ENCODE measurements at places on chromosomes 7 and 10.
A peak's percentile ranks its signal among the peaks of the same experiment; 100 is the strongest.

DNA sequence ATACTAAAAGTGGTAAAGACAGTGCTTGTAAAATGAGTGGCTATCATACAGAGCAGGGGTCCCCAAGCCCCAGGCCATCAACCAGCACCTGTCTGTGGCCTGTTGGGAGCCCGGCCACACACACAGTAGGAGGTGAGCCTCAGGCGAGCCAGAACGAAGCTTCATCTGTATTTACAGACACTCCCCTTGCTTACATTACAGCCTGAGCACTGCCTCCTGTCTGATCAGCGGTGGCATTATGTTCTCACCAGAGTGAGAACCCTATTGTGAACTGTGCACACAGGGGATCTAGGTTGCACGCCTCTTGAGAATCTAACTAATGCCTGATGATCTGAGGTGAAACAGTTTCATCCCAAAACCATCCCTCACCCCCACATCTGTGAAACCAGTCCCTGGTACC lies 58.7 kb downstream of the ITGA8 start:
- no peak for DNase-seq

- no peak for DNase-seq
Measured at GRCh38 chr7:33639552-33640197, 265.7 kb upstream of the BMPER start.

DNA sequence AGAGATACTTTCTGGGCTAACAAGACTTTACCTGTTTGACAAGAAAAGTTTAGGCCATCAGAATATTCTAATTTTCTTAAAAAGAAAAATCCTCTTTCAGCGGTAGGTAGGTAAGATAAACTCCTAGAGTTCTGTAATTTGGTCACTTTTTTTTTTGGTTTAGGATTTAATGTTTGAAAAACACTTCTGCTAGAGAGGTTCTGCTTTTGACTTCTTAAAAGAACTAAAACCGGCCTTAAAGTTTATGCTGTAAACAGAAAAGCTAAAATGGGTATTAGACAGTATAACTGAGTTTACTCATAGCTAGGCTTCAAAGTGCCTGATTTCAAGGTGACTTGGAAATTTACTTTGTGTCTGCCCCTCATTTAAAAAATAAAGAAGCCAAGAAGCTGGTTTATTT lies 21.7 kb upstream of the KMT2E start:
- DNase-seq = no peak

DNA sequence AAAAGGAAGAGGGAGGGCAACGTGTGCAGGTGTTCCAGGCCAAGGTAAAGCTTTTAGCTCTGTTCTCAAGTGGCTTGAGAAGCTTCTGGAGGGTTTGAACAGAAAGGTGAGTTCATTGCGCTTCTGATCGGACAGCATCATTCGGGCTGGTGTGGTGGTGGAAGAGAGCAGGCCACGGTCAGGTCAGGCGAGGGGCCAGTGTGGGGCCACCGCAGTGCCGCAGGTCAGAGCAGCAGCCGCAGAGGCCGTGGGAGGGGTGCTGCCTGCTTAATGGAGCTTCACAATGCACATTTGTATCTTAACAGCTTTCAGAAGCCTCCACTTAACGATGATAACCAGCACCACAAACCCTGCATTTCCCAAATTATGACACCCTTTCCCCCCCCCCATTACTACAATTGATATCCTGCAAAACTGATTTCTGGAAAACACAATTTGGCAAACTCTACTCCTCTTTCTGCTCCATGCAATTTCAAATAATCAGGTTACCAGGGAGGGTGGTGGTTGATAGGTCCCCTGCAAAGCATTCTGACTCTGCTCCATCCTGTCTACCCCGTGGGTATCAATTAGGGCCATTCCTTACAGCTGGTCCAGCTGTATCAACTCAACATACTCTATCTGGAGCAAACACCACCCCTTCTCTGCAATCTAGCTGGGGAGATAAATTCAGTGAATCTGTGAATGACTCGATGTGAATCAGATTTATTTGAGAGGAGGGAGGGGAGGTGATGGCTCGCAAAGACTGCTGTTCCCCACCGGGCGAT lies 162.9 kb downstream of the ACTR3B start:
- no peak for DNase-seq

GRCh38 chr10:109875151-109875568 lies 48.2 kb downstream of the XPNPEP1 start:
- no peak for DNase-seq

DNA sequence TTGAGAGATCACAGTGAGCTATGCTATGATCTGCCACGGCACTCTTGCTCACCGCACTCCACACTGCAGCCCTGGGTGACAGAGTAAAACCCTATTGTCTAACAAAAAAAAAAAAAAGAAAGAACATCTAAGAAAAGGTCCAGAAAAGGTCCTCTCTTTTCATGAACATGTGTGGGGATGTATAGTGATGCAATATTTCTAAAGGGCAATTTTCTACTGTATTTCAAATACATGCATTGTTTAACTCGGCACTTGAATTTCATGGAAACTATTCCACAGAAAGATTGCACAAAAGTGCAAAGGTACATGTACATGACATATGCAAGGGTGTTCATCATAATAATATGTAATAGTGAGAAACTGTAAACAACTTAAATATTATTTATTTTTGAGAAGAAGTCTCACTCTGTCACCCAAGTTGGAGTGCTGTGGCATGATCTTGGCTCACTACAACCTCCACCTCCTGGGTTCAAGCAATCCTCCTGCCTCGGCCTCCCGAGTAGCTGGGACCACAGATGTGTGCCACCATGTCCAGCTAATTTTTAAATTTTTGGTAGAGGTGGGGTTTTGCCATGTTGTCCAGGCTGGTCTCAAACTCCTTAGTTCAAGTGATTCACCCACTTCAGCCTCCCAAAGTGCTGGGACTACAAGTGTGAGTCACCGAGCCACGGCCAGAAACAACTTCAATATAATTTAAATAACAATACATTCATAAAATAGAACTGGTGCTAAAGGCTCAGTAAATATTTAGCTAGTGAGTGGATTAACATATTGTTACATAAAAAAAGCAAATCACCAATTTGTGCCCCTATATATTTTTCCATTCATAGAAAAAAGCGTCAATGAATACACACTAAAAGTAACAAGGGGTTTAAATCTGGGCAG lies 1.3 kb upstream of the PPRC1 start:
- DNase-seq = no peak

DNA sequence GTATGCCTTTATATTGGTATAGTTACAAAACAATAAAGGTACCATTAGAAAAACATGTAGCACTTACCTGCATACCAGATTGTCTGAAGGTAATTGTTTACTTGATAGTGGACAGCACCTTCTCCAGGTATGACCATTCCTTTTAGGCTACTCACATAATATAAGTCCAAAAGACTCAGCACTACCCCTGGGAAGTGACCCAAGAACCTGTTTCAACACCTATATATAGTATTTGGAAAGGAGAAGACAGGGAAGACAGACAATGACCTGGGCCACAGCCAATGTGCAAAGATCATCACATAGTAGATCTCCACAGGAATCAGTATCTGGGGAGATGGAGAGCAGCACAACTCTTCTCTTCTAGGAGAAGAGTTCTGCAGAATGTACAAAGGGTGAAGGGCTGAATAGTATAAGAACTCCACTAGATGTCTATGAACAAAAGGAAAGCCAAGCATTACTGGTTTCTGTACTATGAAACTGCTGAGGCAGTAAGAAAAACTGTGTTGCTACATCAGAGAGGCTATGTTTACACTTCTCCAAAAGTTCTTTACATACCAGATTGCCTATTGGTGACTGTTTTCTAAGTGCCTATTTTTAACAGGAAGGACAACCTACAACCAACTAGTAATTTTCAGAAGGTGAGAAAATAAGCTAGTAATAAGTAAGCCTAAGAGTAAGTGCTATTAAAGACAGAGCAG lies 159.2 kb downstream of the BTAF1 start:
- no peak for DNase-seq

DNA sequence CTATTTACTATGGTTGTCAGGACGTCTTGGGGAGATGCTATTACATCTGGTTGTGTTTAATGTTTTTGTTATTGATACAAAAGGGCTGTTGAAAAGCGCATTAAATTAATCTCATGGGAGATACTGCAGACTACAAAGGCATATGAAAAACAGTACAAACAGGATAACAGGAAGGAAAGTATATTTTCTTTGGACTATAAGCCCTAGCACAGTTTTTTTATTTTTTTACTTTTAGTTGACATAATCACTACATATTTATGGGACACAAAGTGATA lies 341.3 kb downstream of the ARL4A start:
- no peak for DNase-seq

GRCh38 chr10:28250782-28251181 lies 52.1 kb downstream of the MPP7 start:
- no peak for DNase-seq

GRCh38 chr7:2488272-2488645 lies 12.1 kb upstream of the GRIFIN start:
- no peak for DNase-seq

DNA sequence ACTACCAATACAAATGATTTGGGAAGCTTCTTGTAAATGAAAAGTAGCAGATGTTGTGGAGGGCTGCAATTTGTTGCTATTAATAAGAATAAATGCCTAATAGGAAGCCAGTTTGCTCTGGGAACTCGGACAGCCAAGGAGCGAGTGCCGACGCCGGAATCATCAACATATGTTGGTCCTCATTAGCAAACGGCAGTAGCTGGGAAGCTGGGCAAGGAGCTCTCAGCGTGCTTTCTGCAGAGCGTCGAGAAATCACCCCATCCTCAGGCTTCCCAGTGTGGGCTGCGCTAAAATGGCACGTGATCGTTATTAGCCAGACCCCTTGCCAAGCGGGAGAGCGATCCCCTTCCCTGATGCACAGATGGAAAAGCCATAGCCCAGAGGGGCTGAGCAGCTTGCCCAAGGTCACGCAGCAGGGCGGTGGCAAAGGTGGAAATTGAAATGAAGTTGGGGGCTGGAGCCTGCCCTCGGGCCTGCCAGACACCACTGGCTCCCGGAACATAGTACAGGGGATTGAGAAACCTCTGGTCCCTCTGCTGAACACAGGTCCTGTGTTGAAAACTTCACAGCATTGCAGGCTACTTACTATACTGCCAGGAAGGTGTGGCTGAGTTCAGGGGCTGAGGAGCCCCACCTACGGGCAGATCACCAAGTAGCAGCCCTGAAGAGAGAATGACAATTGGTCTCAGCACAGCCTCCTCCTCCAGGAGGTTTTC lies 326.9 kb downstream of the PLXNA4 start:
- DNase-seq = no peak

DNA sequence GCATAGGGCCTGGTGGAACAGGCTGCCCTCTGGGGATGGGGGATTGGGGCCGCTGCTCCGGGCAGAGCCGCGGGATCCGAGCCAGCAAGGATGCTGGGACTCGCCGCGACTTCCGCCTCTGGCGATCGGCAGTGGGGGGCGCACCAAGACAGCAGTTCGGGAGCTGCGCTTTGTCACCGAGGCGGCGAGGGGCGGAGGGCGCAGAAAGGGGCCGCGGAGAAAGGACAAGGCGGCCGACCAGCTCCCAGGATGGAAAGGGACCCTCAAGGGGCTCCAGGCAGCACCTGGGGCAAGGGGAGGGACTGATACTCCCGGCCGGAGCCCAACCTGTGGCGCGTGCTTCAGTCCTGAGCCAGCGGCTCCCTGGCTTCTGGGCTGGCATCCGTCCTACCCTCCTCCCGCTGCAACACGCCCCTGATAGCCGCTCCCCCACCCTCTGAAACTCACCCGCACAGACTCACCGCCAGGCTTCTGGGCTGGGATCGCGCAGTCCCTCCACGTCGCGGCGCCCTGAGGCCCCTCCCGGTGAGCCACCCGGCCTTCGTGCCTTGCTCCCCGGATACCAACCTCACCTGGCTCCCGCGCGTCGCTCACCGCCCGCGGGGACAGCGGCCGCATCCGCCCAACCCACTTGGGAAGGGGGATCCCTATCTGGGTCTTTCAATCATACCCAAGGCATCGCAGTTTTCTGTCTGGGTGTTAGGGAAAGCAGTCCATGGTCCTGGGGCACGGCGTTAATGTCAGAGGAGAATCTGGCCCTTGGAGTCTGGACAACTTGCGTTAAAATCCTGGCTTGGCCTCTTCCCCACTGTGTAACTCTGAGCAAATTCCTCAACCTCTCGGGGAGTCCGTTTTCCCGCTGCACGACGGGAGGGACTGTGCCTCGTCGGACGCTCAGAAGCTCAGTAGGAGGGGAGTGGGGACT lies 7.0 kb upstream of the EVX1 start:
- no peak for DNase-seq

- DNase-seq = peak; percentile 52
Measured at GRCh38 chr7:1028775-1029636, 15.3 kb upstream of the GPR146 start.

DNA sequence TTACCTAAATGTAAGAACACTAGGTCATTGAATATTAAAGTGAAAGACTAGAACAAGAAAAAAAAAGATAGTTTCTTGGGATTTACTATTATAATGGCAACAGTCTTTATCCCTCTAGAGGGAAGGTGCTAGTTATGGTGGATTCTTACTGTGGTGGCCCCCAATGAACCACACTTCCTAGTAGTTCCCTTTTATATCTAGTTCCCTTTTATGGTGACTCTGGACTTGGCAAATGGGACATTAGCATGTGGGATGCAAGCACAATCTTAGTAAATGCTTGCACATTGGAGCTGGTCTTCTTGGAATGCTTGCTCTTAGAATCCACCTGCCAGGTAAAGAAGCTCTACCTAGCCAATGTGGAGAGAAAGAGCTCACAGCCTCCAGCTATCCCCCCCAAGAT lies 430.2 kb downstream of the LRMDA start:
- no peak for DNase-seq

GRCh38 chr10:43094085-43094484 lies 17.2 kb downstream of the RET start:
- no peak for DNase-seq
